ENCODE measurements at places on chromosomes 4 and X. TPM values are rescaled to one million over a fixed set of nuclear protein-coding genes. Genes with fewer than 3 reads are reported as not detected.

Gene ARMCX1
- total RNA-seq: 1.1 TPM

Gene ATP1B4
- total RNA-seq: not detected

Gene NALF2
- 0.25 TPM for total RNA-seq

DNA sequence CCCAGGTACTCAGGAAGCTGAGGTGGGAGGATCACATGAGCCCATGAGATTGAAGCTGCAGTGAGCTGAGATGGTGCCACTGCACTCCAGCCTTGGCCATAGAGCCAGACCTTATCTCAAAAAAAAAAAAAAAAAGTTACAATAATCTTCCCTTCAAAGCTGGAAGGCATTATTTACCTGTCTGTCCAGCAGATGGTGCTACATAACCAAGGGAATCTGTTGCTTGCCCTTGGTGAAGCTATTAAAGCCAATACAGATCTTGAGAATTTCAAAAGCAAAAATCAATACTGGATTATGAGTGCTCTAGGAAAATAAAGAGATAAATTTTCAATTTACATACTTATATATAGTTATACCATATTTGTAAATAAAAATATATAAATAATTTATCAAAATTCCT is 25.9 kb downstream of the PKD2 start:
- peak; percentile 16 for DNase-seq

DNA sequence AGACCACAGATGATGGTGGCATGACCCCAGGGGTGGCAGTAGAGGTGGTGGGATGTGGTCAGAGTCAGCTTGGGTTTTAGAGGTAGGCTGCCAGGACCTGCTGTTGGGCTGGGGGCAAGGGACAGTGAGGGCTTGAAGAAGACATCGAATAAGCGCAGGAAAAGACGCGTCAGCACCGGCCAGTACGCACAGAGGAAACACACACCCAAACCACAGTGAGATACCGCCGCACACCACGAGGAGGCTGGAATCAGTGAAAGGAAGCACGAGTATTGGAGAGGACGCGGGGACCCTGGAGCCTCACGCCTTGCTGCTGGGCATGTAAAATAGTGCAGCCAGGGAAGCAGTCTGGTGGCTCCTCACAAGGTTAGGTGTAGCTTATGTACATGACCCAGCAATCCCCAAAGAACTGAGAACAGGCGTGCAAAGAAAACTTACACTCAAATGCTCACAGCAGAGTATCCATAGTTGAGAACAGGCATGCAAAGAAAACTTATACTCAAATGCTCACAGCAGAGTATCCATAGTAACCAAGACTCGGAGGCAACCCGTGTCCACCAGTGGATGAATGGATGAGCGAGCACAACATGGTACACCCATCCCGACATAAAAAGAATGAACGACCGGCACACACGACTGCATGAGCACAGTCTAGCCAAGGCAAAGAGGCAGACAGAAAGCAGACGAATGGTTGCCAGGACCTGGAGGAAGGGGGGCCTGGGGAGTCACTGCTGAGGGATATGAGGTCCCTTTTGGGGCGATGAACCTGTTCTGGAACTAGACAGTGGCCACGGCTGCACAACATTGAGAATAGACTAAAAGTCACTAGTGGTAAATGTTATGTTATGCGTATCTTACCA is 13.3 kb downstream of the PDZD4 start:
- peak; percentile 38 for DNase-seq

Gene ZCCHC18
- 0.69 TPM for total RNA-seq

Gene RNF175
- not detected for total RNA-seq

- no peak for DNase-seq
Measured at GRCh38 chr4:185654965-185655554, 119.8 kb upstream of the PDLIM3 start.

Gene LGI2
- total RNA-seq: not detected

DNA sequence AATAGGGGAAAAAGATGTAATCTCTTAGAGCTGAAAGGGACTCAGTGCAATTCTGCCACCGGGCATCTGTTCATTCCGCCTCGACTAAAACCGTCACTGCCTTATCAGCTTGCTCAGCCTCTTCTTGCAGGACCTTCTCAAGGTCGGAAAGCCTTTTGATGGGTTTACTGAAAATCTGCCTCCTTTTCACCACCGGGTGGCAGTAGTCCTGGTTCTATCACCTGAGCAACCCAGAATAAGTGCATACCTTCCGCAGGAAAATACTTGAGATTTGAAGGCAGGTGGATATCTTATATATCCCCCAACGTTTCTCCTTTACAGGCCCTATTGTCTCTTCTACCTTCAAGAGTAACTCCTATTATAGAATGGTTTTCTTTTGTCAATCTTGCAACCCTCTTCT is 103.4 kb upstream of the PAK3 start:
- no peak for DNase-seq

Gene NEXMIF
- 0.71 TPM for total RNA-seq

GRCh38 chrX:103530545-103530944 is 11.3 kb upstream of the RAB40A start:
- DNase-seq: no peak

DNA sequence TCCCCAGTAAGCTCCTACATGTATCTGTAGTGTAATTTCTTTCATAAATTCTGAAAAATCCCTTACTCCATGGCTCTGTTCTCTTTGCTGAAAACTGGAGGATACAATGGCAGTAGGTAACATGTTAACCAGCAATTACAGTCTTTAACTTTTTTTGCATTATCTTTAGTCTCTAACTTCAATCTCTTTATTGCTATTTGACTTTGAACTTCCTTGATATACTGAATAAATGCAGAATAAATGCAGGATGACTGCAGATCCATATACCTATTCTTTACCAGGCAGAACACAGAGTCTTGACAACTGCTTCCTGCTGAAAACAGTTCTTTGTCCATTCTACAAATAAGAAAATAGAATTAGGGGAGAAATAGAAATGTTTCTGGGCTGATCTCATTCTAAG is 101.3 kb downstream of the SLC7A11 start:
- DNase-seq: no peak

Gene DIPK2B
- not detected for total RNA-seq

GRCh38 chrX:29952016-29952415 is 263.3 kb upstream of the MAGEB2 start:
- DNase-seq: no peak

Gene CPZ
- not detected for total RNA-seq

DNA sequence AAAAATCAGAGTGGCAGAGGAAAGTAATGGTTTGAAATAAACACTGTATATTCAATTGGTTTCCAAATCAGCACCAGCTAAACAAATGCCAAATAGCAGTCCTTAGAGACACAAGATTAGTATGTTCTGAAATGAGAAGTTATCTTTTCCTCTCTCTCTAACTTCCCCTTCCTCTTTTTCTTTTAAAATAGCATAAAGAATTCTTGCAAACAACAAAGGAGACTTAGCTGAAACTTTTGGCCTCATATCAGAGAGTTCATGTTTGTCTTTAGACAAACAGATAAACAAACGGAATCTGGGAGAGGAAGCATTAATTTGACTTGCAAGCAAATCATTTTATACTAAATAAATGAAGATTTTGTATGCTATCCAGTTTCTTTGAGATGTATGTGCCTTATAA is 399.0 kb downstream of the GBA3 start:
- no peak for DNase-seq

DNA sequence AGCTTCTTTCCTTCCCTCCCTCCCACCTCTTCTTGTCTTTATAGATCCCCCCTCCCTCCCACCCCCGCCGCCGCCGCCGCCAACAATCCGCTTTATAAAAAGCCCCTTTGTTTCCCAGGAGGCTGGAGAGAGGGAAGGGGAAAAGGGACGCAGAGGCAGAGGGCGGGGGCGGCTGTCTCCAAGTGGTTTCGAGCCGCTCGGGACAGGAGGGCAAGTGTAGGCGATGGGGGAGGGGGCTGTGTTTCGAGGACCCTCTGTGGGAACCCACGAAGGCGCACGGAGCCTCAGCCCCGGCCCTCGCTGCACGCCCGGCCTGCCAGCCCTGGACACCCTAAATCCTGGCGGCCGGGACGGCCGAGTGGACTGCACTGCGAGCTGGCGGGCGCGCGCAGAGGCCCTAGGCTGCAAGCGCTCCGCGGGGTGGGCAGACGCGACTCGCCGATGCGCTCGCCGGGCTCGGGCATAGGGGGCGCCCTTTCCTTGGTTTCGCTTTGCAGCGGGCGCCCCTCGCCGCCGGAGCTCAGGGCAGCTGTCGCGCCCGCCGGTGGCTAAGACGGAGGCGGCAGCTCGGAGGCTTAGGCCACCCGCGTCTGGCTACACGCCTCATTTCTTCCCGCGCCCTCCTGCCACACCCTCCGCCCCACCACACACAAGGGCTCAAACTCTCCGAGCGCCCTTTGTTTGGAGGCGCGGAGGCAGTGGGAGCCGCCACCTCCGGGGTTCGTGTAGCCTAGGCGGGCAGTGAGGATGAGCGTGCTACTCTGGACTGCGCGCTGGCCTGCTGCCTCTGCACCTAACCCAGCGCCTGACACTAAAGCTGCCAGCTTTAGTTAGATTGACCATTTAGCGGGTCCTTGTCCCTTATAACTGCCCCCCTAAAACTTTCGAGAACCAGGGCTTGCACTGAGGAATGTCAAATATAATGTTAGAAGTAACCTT is 2.2 kb downstream of the MAMLD1 start:
- peak; percentile 62 for DNase-seq

Gene FAM199X
- total RNA-seq: 10.9 TPM

DNA sequence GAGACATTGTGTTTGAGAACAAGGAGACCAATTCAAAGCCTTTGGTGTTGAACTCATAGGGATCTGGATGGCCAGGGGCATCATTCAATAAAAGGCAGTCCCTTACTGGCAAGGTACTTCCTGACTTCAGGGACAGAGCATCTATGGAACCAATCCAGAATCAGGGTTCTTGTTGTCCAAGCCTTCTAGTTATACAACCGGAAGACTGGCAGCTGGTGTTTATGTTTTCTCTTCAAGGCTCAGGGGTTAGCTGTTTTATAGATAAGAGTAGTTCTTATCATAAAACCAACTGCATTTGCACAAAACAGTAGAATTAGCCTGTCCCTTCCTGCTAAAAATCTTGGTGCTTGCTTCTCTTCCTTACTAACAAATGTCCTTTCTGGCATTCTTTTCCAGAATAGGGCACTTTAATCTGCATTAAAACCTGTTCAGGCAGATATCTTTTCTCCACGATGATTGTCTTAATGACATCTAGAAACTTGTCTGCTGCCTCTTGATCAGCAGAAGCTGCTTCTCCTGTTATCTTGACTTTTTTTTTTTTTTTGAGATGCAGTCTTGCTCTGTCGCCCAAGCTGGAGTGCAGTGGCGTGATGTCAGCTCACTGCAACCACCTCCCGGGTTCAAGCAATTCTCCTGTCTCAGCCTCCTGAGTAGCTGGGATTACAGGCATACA is 38.4 kb upstream of the ARHGEF6 start:
- DNase-seq: no peak

DNA sequence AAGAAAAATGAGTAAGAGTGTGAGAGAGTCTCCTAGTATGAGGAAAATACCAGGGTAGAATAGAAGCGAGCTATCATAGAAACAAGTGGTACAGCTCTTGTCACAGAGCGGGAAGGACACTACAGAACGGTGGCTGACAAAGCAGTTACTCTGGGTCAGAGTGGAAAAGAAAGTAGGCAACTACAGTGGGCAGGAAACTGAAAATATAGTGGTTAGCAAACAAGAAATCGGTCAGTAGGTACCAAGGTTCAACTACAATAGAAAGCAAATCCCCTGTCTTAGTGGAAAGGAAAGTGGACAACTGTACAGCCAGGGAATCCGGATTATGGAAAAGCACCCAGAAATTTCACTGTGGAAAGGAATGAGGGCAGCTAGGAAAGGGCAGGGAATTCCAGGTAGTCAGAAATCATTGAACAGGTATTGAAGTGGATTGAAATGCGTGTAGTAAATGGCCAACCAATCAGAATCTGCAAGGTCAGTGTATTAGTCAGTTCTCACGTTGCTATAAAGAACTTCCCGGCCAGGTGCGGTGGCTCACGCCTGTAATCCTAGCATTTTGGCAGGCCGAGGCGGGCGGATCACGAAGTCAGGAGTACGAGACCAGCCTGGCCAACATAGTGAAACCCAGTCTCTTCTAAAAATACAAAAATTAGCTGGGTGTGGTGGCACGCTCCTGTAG is 219.6 kb upstream of the DIAPH2 start:
- DNase-seq: no peak

DNA sequence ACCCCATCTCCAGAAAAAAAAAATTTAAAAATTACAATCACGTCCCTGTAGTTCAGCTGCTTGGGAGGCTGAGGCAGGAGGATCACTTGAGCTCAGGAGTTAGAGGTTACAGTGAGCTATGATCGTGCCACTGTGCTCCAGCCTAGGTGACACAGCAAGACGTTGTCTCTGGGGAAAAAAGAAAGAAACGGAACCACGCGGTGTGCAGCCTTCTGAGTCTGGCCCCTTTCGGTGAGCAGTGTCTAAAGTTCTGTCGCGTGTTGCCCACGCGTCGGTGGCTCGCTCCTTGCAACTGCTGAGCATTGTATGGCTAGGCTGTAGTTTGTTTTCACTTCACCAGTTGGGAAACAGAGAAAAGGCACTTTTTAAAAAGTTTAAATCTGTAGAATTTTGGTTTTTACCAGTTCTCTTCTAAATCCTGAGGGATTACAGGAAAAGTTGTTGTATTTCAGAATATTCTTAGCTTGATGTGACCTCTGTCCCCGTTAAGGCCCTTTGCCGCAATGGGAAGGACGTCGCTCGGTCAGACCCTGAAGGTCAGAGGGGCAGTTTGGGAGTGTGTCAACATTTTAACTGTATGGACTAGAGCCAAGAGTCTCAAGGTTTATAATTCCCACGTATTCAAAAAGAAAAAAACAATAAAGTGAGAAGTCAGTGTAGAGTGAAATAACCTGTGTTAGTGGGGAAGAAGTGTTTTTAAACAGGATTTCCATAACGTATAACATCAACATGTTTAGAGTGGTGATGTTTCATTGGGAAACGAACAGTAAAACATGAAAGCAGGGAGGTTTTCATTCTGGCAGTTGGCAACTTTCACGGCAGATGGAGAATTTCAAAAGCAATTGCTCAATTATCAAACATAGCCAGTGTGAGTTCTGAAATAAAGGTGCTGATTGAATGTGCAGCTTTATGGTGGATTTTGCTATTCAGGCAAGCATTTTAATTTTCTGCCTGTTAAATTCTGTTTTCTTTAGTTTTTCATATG is 45.8 kb upstream of the MSANTD1 start:
- no peak for DNase-seq

GRCh38 chr4:41814565-41814964 is 66.0 kb upstream of the PHOX2B start:
- no peak for DNase-seq

Gene HS6ST2
- 0.30 TPM for total RNA-seq

GRCh38 chr4:99687120-99687519 is 29.5 kb upstream of the C4orf54 start:
- no peak for DNase-seq

Gene CT45A1
- total RNA-seq: not detected

Gene SGMS2
- total RNA-seq: 1.0 TPM

Gene MGARP
- not detected for total RNA-seq

Gene GK2
- not detected for total RNA-seq

Gene RFC1
- 64.7 TPM for total RNA-seq

Data from activated T-helper 2 cell treated with anti-CD3 and anti-CD28 coated beads, Interferon-gamma antibody, Interleukin-2, Interleukin-4, amounts not matched to agents 10 μg/mL and 5 μg/mL and 100 μg/mL, durations not matched to agents 14 hours and 24 hours and 36 hours (primary cell).